ENCODE measurements at places on chromosomes 3 and 15.

DNA sequence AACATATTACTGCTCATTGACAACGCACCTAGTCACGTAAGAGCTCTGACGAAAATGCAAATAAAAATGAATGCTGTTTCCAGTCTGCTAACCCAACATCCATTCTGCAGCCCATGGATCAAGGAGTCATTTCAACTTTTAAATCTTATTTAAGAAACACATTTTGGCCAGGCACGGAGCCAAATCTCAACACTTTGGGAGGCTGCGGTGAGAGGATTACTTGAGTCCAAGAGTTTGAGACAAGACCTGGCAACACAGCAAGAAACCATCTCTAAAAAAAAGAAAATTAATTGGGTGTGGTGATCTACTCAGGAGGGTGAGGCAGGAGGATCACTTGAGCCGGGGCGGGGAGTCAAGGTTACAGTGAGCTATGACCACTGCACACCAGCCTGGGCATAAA lies 22.4 kb upstream of the TM4SF19 start:
- DNase-seq: no peak

GRCh38 chr3:79040701-79041100 lies 727.1 kb downstream of the ROBO1 start:
- peak; percentile 93 for DNase-seq

- DNase-seq: peak; percentile 46
Observed at GRCh38 chr3:71288269-71288930, 295.1 kb downstream of the FOXP1 start.

DNA sequence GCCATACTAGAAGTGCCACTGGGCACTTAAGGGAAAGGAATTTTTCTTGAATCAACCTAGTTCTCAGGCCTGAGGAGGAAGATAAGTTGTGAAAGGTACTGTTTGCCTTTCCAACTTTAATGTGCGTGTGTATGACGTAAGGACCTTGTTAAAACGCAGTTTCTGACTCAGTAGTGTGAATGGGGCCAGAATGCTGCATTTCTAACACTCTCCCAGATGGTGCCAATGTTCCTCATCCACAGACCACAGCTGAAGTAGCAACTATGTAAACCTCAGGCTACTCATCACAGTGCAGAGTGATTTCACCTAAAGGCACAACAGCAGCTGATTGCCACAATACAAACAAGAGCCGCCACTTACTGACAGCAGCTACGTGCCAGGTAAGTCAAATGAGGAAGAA lies 103.6 kb downstream of the OTOL1 start:
- no peak for DNase-seq

- DNase-seq: no peak
Observed at GRCh38 chr3:31043184-31043819, 148.8 kb upstream of the GADL1 start.

DNA sequence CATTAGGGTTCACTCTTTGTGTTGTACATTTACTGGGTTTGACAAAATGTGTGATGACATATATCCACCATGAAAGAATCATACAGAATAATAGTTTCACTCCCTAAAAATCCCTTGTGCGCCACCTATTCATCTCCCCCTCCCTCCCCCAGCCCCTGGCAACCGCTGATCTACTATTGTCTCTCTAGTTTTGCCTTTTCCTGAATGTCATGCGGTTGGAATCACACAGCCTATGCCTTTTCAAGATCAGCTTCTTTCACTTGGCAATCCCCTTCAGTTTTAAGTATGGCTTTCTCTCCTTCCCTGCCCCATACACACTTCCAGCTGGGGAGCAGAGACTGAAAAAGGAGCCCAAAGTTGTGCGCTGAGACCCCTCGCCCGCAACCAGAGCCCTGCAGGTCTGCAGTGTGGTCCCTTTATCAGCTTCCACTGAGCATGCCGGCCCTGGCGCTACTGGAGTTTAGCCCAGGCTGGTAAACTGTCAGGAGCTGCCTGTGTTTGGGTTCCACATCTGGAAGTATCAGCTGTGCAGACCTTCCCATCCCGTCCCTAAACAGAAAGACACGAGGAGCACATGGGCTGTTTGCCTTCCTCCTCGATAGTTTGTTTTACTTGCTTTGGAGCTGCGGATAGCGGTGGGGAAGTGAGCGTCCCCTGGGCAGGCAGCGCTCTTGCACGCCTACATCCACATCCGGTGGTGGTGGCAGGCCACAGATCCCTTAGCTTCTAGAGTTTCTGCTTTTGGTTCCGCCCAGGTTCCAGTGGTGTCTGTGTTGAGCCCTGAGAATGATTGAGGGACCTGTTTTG lies 12.3 kb downstream of the BOC start:
- DNase-seq: no peak

DNA sequence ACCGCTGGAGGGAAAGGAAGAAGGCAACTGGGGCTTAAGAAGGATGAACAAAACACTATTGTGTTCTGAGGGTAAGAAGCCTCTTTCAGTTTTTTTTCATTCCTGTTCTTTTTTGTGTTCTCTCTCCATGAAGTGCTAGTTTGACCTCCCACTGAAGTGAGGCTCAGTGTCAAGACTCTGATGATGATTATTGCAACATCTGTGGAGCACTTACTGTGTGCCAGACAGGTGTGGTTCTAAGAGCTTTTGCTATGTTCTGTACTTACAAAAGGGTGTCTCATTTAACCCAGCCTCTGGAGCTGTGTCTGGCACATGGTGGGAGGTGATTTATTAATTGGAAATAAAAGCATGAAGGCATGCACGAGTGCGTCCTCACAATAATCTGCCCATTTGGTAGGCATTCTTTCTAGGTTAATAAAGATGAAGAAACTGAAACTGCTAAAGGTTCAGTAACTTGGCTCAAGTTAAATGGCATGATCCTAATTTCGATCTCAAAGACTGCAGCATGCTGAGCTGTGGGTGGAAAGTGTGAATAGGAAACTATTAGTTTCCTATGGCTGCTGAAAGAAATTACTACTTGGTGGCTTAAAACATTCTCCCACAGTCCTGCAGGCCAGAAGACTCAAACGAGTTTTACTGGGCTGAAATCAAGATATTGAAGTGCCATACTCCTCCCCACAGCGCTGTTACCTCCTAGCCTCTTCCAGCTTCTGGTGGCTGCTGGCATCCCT lies 38.5 kb upstream of the VEPH1 start:
- DNase-seq: no peak

DNA sequence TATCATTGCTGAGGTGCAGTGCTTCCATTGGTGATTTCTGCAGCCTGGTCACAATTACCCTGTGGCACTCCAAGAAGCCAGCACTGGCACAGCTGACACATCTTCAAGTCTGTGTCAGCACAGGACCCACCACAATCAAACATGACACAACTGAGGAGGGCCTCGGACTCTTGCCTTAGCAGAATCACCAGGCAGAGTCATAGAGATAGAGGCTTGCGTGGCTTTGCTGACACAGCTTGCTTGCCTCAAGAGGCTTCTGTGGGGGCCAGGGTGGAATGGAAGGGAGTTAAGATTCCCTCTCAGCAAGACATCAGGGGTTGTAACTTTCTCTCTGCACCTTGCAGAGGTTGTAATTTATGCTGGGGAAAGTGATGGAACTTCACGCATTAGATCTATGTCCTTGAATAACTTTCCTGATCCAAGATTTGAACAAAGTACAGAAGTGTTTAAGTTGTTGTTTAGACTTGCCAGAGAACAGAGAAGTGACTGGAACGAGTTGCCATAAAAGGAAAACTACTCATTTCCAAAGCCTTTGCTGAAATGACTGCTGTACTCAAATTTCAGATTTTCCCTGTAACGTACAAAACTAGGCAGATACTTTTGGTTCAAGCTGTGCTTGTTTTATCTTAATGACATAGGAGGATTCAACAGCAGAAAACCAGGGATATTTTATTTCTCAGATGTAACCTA lies 170.7 kb downstream of the DIPK2A start:
- peak; percentile 76 for DNase-seq

GRCh38 chr15:30870681-30871080 lies 33.0 kb upstream of the FAN1 start:
- no peak for DNase-seq

DNA sequence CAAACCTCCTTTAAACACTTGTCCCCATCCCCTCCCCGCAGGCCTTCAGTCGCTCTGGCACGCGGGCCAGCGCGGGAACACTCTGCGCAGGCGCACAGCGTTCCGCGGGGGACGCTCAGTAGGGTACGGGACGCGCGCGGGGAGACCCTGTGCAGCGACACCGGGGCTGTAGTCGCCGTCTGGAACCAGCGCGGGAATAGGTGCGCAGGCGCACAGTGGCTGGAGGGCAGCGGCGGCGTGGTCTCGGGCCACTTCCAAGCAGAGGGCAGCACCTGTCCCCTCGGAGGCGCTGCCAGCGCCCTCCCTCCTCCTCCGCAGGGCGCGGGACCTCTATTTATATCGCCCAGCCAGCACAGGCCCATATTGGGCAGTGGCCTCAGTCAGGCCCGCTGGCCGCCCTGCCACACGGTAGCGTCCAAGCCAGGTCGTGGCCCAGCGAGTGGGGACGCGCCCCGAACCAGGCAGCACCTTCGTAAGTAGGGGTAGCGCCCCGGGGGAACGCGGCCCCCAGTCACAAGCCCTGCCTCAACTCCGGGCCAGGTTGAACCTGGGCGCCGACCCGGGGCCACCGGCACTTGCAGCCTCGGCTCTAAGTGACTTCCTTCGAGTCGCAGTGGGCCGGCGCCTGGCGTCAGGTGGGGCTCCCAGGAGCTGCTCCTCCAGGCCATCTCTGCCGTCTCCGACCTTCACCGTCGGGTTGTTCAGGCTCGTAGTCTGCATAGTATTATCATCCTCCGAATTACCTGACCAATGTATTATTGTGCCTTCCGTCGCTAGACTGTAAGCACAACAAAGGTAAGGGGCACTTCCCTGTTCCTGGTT lies at the start of gene KBTBD12:
Gene KBTBD12, plus strand, starts transcription at position 118 of the 822 bp plus-strand sequence. CDS start 7,830 bp downstream, outside the sequence.
- DNase-seq: no peak
